Globus pallidus (tissue), 1 donor: ENCODE measurements at places on chromosomes 4 and X.
A peak's percentile ranks its signal among the peaks of the same experiment; 100 is the strongest.

DNA sequence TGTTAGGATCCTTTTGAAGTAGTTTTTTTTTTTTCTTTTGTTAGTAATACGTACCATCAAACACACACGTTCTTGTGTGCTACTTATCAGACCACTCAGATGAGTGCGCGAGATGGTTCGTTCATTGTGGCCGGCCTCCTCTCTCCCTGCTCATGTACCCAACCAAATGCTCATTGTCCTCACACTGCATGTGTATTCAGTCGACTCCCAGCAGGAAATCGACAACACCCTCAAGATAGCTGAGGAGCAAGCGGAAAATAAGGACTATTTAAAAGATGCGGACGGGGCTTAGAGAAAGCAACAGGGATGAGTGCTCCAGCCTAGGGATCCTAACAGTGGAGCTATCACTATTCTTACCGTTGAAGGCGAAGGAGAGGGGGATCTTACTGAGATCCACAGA is 72.9 kb upstream of the GUCY1A1 start:
- DNase-seq = no peak

DNA sequence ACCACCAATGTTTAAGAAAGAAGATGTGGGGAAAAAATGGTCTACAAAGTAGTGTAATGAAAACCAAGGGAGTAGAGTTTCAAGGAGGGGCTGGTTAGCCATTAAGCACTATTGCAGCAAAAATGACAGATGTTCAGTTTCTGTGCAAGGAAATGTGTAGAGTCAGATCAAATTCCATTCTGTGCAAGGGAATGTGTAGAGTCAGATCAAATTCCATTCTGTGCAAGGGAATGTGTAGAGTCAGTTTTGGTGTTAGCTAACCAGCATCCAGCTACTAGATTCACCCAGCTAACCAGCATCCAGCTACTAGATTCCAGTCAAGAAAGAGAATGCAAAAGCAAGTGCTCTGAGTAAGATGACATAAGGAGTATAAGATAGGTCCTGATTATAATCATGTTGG is 208.8 kb downstream of the COX18 start:
- DNase-seq = no peak

DNA sequence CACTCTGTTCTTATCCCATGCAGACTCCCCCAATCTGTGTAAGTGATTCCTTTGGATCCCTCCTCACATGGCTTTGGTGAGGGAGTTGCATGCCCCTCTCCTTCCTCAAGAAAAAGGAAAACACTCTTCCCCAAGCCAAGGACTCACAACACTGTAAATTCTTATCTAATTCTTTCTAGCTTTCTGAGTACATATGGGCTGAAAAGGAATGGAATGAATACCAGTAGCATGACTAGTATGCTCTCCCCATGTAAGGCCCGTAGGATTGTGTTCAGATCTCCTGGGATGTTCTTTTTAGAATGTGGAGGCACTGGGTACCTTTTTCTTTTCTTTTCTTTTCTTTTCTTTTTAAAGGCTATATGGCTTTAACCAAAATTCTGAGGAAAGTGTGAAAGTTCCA is 17.0 kb upstream of the MAGED1 start:
- no peak for DNase-seq

- peak; percentile 66 for DNase-seq
These were observed at the start of gene ZIC3 for GRCh38 chrX:137565921-137566745. Gene ZIC3, plus strand, starts transcription at chrX:137566127. Its CDS starts 565 bp downstream, at chrX:137566692.
